B cell (primary cell): ENCODE measurements at places on chromosomes 3 and 15.

GRCh38 chr3:133162670-133163305, 124.6 kb downstream of the TMEM108 start:
- no peak overlapping the region for H3K27ac ChIP-seq
- H3K4me1 ChIP-seq: no peaks in the 10 kb centered on the region
- no peak for DNase-seq
- no peaks in the 10 kb centered on the region for H3K36me3 ChIP-seq
- no peaks in the 10 kb centered on the region for H3K27me3 ChIP-seq

- no peak overlapping the region for H3K27ac ChIP-seq
- no peak overlapping the region for H3K4me3 ChIP-seq
- H3K27me3 ChIP-seq: no peaks in the 10 kb centered on the region
- no peaks in the 10 kb centered on the region for H3K4me1 ChIP-seq
- H3K36me3 ChIP-seq: no peaks in the 10 kb centered on the region
- no peak for DNase-seq
Observed at GRCh38 chr3:61796088-61796680, 234.8 kb downstream of the PTPRG start.

- DNase-seq: no peak
- H3K4me1 ChIP-seq: no peaks in the 10 kb centered on the region
- no peaks in the 10 kb centered on the region for H3K36me3 ChIP-seq
- no peaks in the 10 kb centered on the region for H3K27me3 ChIP-seq
- no peak overlapping the region for H3K4me3 ChIP-seq
Observed at GRCh38 chr3:61697301-61697700, 135.9 kb downstream of the PTPRG start.

GRCh38 chr3:48595075-48595525, at the start of gene COL7A1:
Gene COL7A1, minus strand, starts transcription at chr3:48595329. Its CDS starts 170 bp downstream, at chr3:48595159.
- peak; percentile 71 for DNase-seq
- peaks cover 9% of the 10 kb centered on the region for H3K4me1 ChIP-seq
- no peak within 1 kb of the TSS for H3K27ac ChIP-seq
- no peaks in the 10 kb centered on the region for H3K27me3 ChIP-seq
- H3K36me3 ChIP-seq: peaks cover 24% of the 10 kb centered on the region

- no peaks in the 10 kb centered on the region for H3K27me3 ChIP-seq
- H3K4me1 ChIP-seq: peaks cover 4% of the 10 kb centered on the region
- no peaks in the 10 kb centered on the region for H3K36me3 ChIP-seq
- no peak for DNase-seq
- H3K4me3 ChIP-seq: no peak overlapping the region
Observed at GRCh38 chr3:17140670-17141505, 256.1 kb downstream of the PLCL2 start.

- H3K36me3 ChIP-seq: no peaks in the 10 kb centered on the region
- no peak overlapping the region for H3K4me3 ChIP-seq
- no peak for DNase-seq
- H3K27ac ChIP-seq: no peak overlapping the region
Observed at GRCh38 chr15:80942266-80942665, 47.4 kb downstream of the MESD start.

DNA sequence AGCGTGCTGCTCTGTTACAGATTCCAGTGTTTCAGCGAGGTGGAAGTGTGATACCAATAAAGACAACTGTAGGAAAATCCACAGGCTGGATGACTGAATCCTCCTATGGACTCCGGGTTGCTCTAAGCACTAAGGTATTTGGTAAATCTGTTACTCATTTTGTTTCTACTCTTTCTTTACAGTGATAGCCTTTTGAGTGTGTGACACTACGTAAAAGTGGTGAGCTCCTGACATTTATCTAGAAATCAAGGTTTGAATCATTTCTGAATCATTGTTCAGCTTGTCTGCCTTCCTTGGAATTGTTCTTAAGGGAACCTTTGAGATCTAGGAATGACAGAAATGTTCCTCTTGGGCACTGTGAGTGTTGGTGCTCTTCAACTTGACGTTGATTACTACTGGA, 11.2 kb upstream of the CAPN3 start:
- no peak for DNase-seq
- no peaks in the 10 kb centered on the region for H3K4me1 ChIP-seq
- H3K27me3 ChIP-seq: no peaks in the 10 kb centered on the region
- H3K27ac ChIP-seq: no peak overlapping the region
- no peak overlapping the region for H3K4me3 ChIP-seq

DNA sequence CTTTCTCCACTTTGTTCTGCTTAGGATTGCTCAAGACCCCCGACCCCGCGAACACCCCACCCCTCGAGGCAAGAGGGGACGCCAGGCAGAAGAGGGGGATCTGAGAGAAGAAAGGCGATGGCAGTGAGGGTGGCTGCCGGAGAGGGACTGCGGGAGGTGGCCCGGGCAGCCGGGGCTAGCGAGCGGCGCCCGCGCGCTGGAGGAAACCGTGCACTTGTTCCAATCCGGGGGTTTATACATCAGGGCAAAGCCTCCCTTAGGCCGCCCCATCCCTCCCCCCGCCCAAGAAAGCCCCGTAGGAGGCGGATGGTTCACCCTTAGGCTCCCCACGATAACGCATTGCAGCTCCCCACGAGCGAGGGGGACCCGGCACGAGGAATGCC, 475 bp downstream of the ERC2 start:
- no peak overlapping the region for H3K27ac ChIP-seq
- H3K4me3 ChIP-seq: no peak overlapping the region
- H3K27me3 ChIP-seq: peaks cover 37% of the 10 kb centered on the region
- no peaks in the 10 kb centered on the region for H3K36me3 ChIP-seq
- peak; percentile 3 for DNase-seq

DNA sequence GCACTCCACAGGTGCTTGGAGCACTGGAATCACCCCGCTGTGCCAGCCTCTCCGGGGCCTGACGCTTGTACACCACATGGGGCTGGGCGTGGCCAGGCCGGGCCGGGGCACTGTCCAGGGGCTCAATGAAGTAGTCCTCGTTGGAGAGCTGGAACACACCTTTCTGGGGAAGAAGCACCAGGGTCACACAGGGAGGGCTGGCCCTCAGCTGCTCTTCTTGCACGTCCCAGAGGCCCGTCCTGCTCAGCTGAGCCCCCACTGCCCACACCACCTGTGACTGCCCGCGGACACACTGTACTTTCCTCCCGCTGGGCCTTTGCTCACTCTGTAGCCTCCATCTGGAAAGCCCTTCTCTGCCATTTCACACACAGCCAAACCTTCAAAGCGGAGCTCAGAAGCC, 13.3 kb downstream of the ADAMTS7 start:
- no peak overlapping the region for H3K27ac ChIP-seq
- no peak overlapping the region for H3K4me3 ChIP-seq
- no peaks in the 10 kb centered on the region for H3K4me1 ChIP-seq
- no peaks in the 10 kb centered on the region for H3K27me3 ChIP-seq

GRCh38 chr15:45386420-45386819, 8.1 kb upstream of the GATM start:
- no peak overlapping the region for H3K27ac ChIP-seq
- H3K4me1 ChIP-seq: peaks cover 3% of the 10 kb centered on the region
- H3K36me3 ChIP-seq: no peaks in the 10 kb centered on the region
- no peak overlapping the region for H3K4me3 ChIP-seq
- H3K27me3 ChIP-seq: no peaks in the 10 kb centered on the region

DNA sequence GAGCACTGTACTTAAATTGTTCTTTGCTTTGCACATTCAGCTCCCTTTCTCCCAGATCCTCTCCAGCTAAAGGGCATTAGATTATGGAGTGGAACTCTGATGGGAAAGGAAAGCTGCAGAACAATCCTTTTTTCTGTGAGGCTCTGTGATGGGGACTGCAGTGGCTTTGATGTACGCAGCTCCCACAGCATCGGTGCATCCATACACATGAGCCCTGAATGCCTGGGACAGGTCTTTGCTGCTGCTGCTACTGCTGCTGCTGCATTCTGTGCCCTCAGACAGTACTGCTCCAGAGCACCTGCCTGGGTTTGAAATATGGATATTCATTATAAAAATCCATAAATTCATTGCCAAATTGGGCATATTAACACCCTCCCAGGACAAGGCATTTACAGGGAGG, 164.4 kb downstream of the WDR76 start:
- H3K27me3 ChIP-seq: no peaks in the 10 kb centered on the region
- no peak for DNase-seq
- no peak overlapping the region for H3K27ac ChIP-seq
- H3K36me3 ChIP-seq: no peaks in the 10 kb centered on the region
- H3K4me1 ChIP-seq: no peaks in the 10 kb centered on the region

DNA sequence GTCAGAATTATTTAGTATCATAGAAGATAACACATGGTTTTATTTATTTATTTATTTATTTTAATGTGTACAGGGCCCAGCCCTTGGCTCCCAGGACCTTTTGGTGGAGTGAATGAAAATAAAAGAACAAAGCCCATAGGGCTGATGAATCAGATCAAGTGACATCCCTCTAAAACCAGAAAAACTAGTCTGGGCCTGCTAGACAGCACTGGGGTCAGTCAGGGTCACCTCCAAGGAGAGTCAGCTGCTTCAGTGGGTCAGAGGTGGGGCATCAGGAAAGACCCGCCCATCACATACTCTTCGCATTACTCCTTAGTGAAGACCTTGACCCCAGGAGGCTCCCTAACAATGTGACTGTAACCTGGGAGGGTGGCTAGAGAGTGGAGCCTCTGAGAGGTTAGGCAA, 12.8 kb downstream of the PPCDC start:
- H3K27ac ChIP-seq: no peak overlapping the region
- H3K4me1 ChIP-seq: peaks cover 13% of the 10 kb centered on the region
- no peak for DNase-seq
- no peaks in the 10 kb centered on the region for H3K36me3 ChIP-seq
- peaks cover 2% of the 10 kb centered on the region for H3K27me3 ChIP-seq

- H3K27ac ChIP-seq: no peak overlapping the region
- no peak for DNase-seq
- no peaks in the 10 kb centered on the region for H3K36me3 ChIP-seq
Observed at GRCh38 chr3:172317984-172318383, 130.3 kb downstream of the GHSR start.

GRCh38 chr3:10357095-10357494, 36.2 kb upstream of the SEC13 start:
- H3K4me3 ChIP-seq: no peak overlapping the region
- no peak overlapping the region for H3K27ac ChIP-seq
- H3K4me1 ChIP-seq: peaks cover 41% of the 10 kb centered on the region
- no peak for DNase-seq

- no peak for DNase-seq
- H3K36me3 ChIP-seq: peaks cover 34% of the 10 kb centered on the region
- H3K4me3 ChIP-seq: no peak overlapping the region
- H3K27ac ChIP-seq: no peak overlapping the region
- H3K27me3 ChIP-seq: no peaks in the 10 kb centered on the region
Observed at GRCh38 chr3:125002414-125003368, 53.1 kb downstream of the HEG1 start.

GRCh38 chr3:197546307-197547085, 9.3 kb downstream of the BDH1 start:
- no peak for DNase-seq
- H3K27me3 ChIP-seq: no peaks in the 10 kb centered on the region
- H3K36me3 ChIP-seq: peaks cover 23% of the 10 kb centered on the region
- H3K4me1 ChIP-seq: no peaks in the 10 kb centered on the region
- H3K27ac ChIP-seq: no peak overlapping the region
- H3K4me3 ChIP-seq: no peak overlapping the region

GRCh38 chr3:197216169-197216860, 82.1 kb downstream of the DLG1 start:
- H3K36me3 ChIP-seq: no peaks in the 10 kb centered on the region
- H3K4me3 ChIP-seq: no peak overlapping the region
- no peak for DNase-seq
- H3K4me1 ChIP-seq: no peaks in the 10 kb centered on the region
- H3K27ac ChIP-seq: no peak overlapping the region

- no peaks in the 10 kb centered on the region for H3K36me3 ChIP-seq
- no peak overlapping the region for H3K4me3 ChIP-seq
- DNase-seq: no peak
- H3K27me3 ChIP-seq: no peaks in the 10 kb centered on the region
- H3K27ac ChIP-seq: no peak overlapping the region
Observed at GRCh38 chr15:93897377-93897776, 334.0 kb upstream of the MCTP2 start.

DNA sequence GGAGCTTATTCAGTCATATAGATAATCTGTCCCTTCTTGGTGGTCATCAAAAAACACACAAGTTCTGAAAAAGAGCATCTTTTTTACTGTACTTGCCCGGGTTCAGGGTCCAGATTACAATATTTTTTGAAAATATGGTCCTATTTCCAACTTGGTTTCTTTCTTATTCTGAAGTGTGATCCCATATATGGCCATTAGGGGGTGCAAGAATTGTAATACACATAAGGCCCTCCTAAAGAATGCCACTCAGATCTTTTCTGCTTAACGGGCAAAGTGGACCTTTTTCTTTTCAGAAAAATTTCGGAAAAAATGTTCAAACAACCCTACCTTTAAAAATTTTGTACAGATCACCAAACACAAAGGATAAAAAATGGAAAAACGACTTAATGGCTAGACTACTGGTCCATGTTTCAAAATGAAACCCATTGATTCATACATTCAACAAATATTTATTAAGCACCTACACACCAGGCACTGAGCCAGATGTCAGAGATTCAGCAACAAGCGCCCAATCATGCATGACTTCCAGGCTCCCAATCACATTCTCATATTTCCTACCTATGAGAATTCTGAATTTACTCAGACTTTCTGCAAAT, 102.0 kb upstream of the MYRIP start:
- H3K4me3 ChIP-seq: no peak overlapping the region
- H3K27me3 ChIP-seq: no peaks in the 10 kb centered on the region
- H3K36me3 ChIP-seq: no peaks in the 10 kb centered on the region
- no peaks in the 10 kb centered on the region for H3K4me1 ChIP-seq
